ENCODE measurements at places on chromosomes 5 and 9. TPM values are rescaled to one million over a fixed set of nuclear protein-coding genes. Genes with fewer than 3 reads are reported as not detected.

Gene IL33
- total RNA-seq, result 13.3 TPM

Gene IGFBPL1
- total RNA-seq, result 26.7 TPM

Gene SLC28A3
- total RNA-seq, result 2.4 TPM

Gene EIF4E1B
- not detected for total RNA-seq

Gene GRM6
- not detected for total RNA-seq

Gene DPH7
- 33.8 TPM for total RNA-seq

Gene PRELID2
- total RNA-seq, result 15.5 TPM

Gene C5orf52
- total RNA-seq, result not detected

Gene FIBCD1
- total RNA-seq, result 0.53 TPM

GRCh38 chr5:39942606-39943005, 517.8 kb upstream of the DAB2 start:
- no peak for DNase-seq

GRCh38 chr9:76438841-76439588, 20.0 kb upstream of the GCNT1 start:
- DNase-seq, result no peak

- no peak for DNase-seq
Measured at GRCh38 chr9:98109052-98109451, 10.0 kb downstream of the TRIM14 start.

DNA sequence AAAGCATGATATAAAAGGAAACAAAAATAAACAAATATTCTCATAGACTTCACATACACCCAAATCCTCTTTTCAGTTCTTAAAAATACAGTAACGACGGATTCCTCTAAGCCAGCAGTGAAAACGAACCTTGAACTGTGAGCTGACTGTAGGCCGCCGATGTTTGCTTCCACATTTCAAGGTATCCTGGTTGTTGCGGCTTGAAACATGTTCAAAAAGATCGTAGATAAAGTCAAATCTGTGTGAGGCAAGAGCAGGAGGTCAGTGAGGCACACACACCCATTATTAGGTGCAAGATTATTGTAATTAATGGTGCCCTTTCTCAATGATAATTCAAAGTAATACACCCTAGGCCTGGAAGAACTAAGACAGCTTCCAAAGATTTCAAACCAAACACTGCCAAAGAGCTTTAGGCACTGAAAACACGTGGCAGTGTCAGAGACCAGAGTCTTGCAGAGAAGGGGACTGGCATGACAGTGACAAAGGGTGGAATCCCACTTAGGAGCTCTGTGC, 141.2 kb upstream of the RETREG1 start:
- DNase-seq, result no peak

- DNase-seq, result no peak
Measured at GRCh38 chr9:112142420-112142819, 32.7 kb downstream of the SUSD1 start.

DNA sequence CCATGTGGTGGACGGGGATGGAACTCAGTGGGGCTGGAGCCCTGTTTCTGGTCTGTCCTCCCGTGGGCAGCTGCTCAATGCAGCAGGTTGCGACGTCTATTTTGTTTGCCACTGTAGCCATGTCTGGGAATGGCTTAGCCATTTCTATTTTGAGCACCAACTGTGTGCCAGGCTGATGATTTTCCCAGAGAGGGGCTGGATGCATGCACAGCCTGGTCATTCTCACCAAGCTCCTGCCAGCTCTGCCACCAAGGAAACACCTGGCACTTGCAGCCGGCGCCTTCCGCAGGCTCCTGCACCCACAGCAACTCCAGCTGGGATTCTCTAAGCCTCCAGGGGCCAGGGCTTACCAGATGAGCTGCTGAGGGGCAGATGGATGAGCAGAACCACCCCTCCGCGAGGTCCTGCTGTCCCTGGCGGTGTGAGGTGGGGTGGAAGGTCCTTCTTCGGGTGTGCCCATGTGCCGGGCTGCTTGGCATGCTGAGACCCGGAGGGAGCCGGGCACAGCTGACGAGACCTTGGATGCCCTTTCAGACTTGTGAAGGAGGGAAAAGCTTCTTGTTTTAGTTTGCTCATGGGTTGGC, 151.2 kb downstream of the RXRA start:
- DNase-seq, result no peak

DNA sequence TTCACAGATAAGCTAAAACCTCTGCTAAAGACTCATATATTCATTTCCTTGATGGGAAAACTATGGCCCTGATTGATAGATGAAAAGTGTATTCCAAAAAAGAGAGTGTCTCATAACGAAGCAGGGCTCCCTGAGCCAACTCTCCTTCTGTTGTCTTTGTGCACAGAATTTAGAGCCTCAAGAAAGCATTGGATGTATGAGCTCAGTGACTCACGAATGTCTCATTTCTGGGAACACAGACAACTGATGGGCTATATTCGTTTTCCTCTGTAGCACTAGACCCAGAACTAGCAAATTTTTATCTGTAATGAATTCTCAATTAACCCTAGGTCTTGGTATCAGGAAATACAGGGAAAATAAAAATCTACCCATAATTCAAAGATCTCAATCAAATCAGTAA, 88.4 kb downstream of the LMNB1 start:
- DNase-seq, result no peak

DNA sequence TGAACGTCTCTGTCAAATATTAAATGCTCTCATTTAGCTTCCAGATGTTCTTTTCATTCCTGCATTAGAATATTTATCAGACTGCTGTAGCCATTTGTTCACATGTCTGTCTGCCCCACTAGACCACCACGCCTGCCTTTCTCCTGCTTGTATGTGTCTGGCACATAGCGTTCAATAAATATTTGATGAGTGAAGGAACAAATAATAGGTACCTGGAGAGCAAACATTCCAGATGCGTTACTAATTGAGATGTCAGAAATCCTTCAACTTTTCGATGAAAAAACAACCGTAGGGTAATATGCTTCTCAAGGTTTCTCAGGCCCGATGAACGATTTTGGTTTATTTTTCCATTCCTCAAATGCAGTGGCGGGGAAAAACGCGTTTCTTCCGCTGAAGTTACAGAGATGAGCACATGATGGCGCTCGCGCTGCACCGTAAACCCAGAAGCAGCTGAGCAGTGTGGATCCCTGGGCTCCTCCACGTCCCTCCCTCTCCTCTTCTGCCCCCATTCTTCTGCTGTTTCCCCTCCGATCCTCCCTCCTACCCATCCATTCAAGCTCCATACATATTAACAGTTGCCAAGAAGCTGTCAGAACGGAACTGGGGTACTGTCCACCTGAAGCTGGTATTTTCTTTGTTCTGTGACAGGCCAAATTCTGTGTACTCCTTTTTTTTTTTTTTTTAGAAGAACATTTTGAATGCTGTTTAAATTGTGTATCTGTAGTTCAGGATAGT, 245.4 kb downstream of the MPDZ start:
- peak; percentile 77 for DNase-seq

DNA sequence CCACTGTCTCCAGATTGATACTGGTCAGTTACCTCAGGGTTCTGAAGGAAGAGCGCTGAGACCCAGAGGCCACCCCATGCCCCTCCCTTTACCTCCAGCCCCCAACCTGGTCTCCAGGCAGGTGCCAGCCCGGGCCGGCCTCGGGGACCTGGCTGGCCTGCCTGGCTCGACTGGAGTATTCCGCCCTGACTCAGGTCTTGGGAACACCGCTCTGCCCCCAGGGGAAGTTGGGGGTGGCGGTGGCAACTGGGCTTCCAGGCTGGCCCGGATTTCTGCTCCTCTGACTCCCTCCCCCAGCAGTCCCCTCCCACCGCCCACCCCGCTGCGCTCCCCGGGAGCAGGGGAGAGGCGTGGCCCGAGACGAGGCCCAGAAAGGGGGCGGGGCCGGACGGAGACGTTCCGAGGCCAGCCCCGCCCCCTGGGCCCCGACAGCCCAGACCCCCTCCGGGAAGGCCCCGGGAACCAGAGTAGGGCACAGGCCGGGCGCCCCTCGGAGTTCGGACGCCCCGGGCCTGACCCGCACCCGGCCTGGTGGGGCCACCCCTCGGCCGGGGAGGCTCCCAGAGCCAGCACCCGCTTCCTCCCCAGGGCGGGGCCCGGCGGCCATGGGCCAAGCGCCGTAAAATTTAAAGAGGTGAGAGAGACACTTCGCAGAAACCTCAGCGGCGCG, 82.5 kb upstream of the ZBTB43 start:
- DNase-seq, result no peak

- no peak for DNase-seq
Measured at GRCh38 chr9:7507026-7507425, 292.6 kb downstream of the DMAC1 start.

DNA sequence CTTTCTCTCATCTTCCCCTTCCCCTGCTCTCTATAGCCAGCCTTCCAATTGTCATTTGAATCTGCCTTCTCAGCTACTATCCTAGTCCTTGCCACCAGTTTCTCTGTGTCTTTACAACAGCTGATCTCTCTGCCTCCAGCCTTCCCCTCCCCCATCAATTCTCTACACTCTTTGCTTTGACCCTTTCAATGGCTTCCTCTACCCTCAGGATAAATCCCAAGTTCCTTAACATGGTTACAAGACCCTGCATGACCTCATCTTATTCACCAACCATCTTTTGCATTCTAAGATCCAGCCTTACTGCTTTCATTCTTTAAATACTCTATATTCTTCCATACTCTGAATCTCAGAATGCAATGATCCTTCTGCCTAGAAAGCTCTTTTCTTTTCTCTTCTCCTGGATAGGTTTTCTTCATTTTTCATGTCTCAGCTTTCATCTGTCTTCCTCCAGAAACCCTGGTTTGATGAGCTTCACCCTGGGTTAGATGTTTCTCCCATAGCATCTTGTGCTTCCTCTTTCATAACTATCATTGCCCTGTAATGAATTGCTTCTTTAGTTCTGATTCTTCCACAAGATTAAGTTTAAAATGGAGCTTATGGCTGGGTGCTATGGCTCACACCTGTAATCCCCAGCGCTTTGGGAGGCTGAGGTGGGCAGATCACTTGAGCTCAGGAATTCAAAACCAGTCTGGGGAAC, 58.6 kb upstream of the ZSWIM6 start:
- no peak for DNase-seq

DNA sequence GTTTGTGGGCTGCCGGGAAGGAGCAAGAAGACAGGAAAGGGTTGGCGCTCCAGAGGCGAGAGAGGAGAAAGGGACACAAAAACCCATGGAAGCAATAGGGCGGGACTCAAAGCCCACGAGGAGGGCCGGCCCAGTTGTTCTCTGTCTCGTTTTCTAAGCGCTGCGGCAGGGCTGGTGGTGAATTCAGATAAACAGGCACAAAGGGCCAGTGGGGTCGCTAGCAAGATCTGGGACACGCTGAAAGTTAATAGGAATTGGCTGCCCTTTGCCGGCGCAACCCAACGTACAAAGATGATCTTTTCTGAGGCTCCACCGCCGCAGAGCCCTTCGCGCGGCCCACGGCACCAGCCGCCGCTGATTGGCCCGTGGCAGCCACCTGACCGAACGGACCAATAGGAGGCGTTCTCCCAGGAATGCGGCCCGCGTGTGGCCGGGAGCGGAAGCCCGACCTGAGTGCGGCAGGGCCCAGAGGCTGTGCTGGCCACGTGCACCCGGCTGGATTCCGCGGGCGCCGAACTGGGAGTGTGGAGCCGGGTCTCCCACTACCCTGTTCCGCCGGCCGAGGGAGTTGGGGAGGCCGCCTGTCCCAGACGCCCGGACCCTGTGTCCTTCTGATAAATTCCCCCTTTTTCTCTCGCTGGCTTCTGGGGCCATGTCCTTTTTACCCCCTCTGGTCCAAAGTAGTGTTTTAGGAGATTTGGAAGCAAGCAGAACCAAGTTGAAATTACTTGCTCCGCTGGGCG, 16.8 kb upstream of the NSD1 start:
- DNase-seq, result no peak

DNA sequence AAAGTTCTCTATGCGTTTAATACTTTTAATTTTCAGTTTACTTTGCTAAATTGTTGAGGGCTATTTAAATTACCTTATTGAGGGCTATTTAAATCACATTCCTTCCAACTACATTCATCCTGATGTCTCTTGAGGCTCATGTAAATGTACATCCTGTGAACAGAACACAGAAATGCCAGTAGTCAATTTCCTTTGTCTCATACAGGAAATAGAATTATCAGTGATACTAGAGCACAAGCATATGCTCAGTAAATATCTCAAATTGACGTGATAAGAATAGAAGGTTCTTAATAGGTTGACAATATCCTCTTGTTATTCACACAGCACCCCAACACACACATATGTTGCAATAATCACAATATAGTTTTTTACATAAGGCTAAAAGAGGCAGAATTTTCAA, 449.0 kb downstream of the CYLC2 start:
- DNase-seq, result no peak
